Foreskin keratinocyte (primary cell): ENCODE measurements at places on chromosomes 5 and 9. TPM values are rescaled to one million over a fixed set of nuclear protein-coding genes. Genes with fewer than 3 reads are reported as not detected.

DNA sequence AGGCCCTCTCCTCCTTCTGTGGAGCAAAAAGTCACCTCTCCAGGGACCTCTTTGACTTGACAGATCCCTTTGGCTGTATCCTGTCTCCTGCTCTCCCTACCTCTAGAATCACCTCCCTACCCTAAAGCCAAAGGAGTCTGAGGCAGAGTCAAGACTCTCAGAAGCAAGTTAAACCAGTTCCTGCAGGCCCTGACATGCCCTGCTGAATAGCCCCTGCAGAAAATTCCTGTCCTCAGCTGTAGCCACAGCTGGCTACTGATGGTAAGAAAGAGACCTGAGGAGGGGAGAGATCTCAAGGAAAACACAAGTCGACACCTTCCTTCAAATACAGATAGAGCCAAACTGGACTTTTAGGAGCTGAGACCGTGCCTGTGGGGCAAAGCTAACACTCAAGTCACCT is 23.7 kb upstream of the UBAP2 start:
- peak; percentile 85 for DNase-seq

GRCh38 chr9:105681313-105681712 is 13.0 kb upstream of the TMEM38B start:
- no peak for DNase-seq

GRCh38 chr9:110844121-110844520 is 175.5 kb downstream of the MUSK start:
- no peak for DNase-seq

- DNase-seq = no peak
These were observed 28.7 kb downstream of the ANKRD33B start for GRCh38 chr5:10592601-10593000.

DNA sequence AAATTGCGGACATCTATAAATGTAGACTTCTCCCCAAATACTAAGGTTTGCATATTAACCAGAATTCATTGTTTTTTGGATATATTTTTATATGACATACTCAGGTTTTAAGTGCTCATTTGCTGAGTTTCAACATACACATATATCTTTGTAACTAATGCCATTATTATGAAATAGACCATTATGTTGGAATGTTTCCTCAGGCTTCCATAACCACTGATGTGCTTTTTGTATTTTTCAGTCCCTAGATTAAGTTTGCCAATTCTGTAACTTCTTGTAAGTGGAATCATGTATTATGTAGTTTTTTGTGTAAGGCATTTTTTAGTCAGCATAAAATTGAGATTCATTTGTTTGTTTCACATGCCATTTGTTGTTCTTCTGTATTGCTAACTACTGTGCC is 32.1 kb downstream of the HSPA4 start:
- DNase-seq = no peak

GRCh38 chr5:77863181-77863580 is 87.0 kb upstream of the TBCA start:
- peak; percentile 37 for DNase-seq

- DNase-seq = peak; percentile 6
These were observed 762 bp downstream of the CACNA1B start for GRCh38 chr9:137878146-137878941.

- no peak for DNase-seq
These were observed 169.3 kb downstream of the NTRK2 start for GRCh38 chr9:84838879-84839278.

- no peak for DNase-seq
These were observed 3.3 kb downstream of the MCIDAS start for GRCh38 chr5:55223812-55224240.

DNA sequence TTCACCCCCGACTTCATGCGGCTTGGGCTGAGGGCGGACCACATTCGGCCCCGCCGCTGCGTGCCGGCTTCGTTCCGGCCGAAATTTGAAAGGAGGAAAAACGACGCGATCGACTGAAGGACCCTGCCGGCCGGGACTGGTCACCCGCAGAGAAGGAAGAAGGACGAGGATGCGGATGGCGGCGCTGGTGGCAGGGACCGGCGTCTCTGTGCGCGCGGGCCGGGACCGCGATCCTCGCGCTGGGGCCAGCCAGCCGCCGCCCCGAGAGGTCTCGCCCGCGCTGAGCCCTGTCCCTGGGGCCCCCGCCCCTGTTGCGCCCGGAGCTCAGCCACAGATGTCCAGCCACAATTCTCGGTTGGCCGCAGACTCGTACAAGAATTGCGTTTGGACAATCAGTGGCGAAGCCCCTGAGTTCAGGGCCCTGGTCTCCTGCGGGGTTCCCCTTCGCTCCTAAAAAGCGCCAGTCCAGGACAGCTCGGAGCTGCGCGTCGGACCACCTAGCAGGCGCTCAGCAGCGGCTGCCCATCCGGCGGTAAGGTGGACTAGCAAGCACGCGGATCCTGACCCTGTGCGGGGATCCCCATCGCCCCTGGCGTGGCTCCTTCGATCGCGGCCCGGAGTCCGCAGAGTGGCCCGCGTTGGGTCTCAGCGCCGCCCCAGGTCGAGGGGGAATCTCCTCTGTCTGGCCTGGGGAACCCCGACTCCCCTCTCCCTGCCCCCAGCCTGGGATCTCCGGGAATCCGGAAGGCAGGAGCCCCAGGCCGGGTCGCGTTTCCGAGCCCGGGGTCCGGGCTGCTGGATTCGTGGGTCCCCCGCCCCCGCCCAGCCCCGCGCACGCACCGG is 21.3 kb downstream of the URM1 start:
- DNase-seq = no peak

- no peak for DNase-seq
These were observed 425 bp upstream of the EGFL7 start for GRCh38 chr9:136662326-136662655.

DNA sequence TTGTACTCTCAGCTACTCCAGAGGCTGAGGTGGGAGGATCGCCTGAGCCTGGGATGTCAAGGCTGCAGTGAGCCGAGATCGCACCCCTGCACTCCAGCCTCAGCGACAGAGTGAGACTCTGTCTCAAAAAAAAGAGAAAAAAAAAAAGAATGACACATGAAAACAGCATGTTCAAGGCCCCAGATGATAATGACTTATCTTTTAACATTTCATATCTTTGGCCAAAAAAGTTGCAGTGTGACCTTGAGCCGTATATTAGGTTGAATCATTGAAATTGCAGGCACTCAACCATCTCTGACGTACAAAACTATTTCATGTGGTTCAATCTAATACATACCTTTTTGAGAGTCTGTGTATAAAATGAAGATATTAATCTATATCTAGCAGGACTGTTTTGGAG is 79.1 kb upstream of the CPEB4 start:
- DNase-seq = no peak

Gene IL7R
- total RNA-seq = 4.5 and 6.7 TPM in 2 replicates

Gene NKD2
- 0.11 TPM in 1 of 2 replicates, not detected in the other for total RNA-seq

Gene SHISAL2B
- not detected in 2 replicates for total RNA-seq

Gene C5orf58
- total RNA-seq = not detected in 2 replicates

Gene SPINK6
- total RNA-seq = 0.61 and 1.1 TPM in 2 replicates

Gene PCSK1
- total RNA-seq = not detected in 2 replicates
